NCI-H524 (cell line): ENCODE measurements at places on chromosomes 3 and 15.

- DNase-seq, result no peak
Measured at GRCh38 chr3:58092521-58092920, 84.3 kb downstream of the FLNB start.

- DNase-seq, result no peak
Measured at GRCh38 chr3:120448756-120449155, 2.0 kb downstream of the FSTL1 start.

DNA sequence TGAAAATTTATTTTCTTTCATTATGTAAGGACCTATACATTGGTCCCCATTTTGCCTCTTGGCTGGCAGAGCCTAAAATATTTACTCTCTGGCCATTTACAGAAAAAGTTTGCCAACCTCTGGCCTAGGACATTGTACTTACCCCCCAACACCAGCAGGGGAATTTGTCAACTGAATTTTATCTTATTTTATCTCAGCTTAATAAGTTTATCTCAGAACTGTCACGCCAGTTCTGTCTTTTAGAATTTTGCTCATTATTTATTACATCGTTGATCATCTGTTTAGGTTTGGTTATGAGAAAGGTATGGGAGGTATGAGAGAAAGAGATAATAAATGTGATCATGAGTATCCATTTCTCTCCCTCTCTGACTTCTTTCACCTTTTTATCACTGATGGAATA lies 38.3 kb downstream of the CHD2 start:
- no peak for DNase-seq

- no peak for DNase-seq
Measured at GRCh38 chr3:183524476-183524875, 31.0 kb downstream of the KLHL6 start.

DNA sequence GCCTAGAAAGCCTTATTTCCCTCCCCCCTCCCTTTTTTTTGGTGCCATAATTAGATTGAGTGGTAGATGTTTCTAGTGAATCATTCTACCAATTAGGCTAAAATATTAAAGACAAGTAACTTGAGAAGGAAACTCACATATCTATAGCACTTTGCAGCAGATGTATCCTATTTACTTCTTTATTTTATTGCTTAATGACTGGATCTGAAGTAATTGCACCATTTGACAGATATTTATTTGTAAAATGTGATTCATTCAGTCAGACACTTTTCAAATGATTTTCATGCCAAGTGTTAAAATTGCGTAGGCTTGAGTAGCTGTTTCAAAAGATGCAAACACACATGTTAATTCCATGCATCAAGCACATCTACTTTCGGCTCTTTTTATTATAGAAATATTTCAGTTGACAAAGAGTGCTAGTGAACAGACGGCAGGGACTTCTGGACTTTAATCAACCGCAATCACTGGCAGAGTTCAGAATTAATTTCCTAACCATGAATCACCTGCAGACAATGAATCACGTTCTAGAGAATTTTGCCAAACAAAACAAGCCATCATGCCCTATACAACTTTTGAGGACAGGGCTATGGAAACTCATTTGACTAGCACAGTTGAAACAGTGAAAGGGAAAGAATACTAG lies 636.8 kb downstream of the MECOM start:
- DNase-seq, result no peak

- DNase-seq, result no peak
Measured at GRCh38 chr15:79329171-79329611, 18.3 kb downstream of the TMED3 start.

DNA sequence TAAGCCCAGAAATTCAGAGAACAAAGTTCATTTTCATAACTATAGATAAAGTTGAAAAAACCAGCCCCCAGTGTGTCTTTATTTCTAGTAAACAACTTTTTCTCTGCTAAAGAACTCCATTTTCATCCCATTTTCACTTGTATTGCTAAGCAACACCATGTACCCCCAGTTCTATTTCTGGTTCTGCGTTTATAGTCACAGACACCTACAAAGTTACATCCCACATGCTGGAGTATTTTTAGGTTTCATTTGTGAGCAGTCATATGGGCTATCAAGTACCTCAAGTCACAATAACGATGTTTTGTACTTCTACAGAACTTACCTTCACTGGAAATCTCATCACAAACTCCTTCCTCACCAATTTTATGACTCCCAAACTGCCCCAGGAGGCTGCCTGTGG lies 236.5 kb downstream of the RSL24D1 start:
- no peak for DNase-seq

DNA sequence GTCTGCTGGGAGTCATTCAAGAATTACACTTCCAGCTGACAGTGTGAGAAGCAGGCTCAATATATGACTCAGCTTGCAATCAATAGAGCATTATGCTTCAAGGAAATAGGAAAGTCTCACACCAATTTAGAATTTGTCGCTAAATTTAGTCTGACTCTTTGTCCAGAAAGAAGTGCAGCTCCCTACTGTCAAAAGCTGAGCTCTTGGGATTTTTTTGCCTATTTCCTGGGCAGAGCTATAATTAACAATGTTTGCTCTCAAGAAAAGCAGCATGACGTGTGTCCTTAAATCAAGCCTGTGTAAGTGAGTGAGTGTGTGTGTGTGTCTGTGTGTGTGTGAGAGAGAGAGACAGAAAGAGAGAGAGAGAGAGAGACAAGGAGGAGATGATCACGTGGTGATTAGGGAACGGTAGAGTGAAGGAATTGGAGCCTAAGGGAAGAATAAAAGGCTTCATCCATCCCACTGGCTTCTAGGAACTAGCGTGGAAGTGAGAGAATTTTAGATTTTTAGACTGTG lies 16.4 kb upstream of the SLC35G2 start:
- no peak for DNase-seq
